ENCODE measurements at places on chromosomes 2 and 18. TPM values are rescaled to one million over a fixed set of nuclear protein-coding genes. Genes with fewer than 3 reads are reported as not detected.
A peak's percentile ranks its signal among the peaks of the same experiment; 100 is the strongest.

- no peak for DNase-seq
- H3K27me3 ChIP-seq: peaks cover 31% of the 10 kb centered on the region
- no peaks in the 10 kb centered on the region for H3K4me1 ChIP-seq
- H3K27ac ChIP-seq: no peak overlapping the region
- no peak overlapping the region for H3K4me3 ChIP-seq
Measured at GRCh38 chr2:221581986-221582385, 9.9 kb upstream of the EPHA4 start.

GRCh38 chr2:199273042-199273511, 184.7 kb downstream of the SATB2 start:
- H3K27ac ChIP-seq: no peak overlapping the region
- H3K4me1 ChIP-seq: no peaks in the 10 kb centered on the region
- no peak for DNase-seq
- no peak overlapping the region for H3K4me3 ChIP-seq

The GPR35 gene
- 3.6 TPM for total RNA-seq

- no peaks in the 10 kb centered on the region for H3K27me3 ChIP-seq
- no peak overlapping the region for H3K4me3 ChIP-seq
- DNase-seq: no peak
- peaks cover 25% of the 10 kb centered on the region for H3K4me1 ChIP-seq
- peaks cover 4% of the 10 kb centered on the region for H3K36me3 ChIP-seq
Measured at GRCh38 chr2:172280571-172281361, 146.6 kb upstream of the ITGA6 start.

DNA sequence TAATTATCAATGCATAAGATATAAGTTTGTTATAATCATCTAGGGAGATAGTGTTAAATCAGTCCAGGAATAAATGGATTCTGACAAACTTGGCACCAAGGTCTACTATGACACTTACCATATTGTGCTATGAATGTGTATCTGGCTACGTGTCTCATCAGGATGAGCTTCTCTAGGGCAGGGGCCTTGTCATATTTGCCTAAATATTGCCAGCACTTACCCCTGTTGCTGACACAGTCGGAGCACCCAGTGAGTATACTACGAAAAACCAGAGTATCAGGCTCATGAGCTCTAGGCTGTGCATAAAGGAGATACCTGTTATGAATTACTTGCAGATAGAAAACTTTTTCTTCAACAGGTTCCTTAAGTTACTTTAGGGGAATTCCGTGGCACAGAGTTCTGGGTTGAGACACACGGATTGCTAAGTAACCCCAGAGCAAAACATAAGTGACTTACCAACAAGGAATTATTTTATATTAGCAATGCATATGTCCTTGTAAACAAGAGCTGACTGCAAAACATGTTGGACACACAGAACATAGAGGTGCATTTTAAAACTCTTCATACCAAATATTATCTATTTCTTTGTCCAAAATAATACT, 7.7 kb upstream of the TTC39C start:
- no peaks in the 10 kb centered on the region for H3K36me3 ChIP-seq
- no peak overlapping the region for H3K4me3 ChIP-seq
- H3K27ac ChIP-seq: no peak overlapping the region
- no peak for DNase-seq
- H3K27me3 ChIP-seq: peaks cover 15% of the 10 kb centered on the region
- no peaks in the 10 kb centered on the region for H3K4me1 ChIP-seq

DNA sequence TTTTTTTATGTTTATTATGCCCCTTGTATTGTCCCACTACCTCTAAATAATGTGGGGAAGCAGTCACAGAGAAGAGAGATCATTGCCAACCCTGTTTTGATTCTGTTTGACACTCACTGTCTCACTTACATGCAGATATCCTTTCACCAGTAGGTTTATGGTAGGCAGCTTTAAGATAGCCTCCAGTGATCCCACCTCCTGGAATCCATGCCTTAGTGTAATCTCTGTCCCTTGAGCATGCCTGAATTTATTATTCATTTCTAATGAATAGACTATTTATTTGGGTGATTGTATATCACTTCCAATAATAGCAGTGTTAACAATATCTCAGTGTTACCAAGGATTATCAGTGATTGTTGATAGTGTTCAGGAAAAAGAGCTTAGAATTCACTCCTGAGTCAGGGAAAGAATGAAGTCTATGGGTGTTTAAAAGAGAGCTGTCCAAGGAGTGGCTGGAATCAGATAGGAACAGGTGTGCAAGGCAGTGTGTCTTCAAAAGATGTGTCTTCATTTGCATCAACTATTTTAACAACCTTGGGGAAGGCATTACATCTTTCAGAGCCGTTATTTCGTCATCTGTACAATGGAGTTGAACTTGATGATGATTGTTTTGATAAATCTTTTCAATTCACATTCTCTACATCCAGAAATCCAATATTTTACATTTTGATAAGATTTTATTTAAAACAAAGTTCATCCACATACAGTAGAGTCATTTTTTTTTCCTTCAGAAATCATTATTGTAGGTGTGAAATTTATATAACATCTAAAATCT, 31.9 kb downstream of the PKP4 start:
- no peak overlapping the region for H3K4me3 ChIP-seq
- no peaks in the 10 kb centered on the region for H3K27me3 ChIP-seq
- H3K27ac ChIP-seq: no peak overlapping the region
- peaks cover 38% of the 10 kb centered on the region for H3K4me1 ChIP-seq
- no peak for DNase-seq

- DNase-seq: peak; percentile 93
- peak within 1 kb of the TSS; percentile 99 for H3K4me3 ChIP-seq
- no peaks in the 10 kb centered on the region for H3K27me3 ChIP-seq
- H3K27ac ChIP-seq: peak within 1 kb of the TSS; percentile 76
- H3K4me1 ChIP-seq: peaks cover 33% of the 10 kb centered on the region
Measured at GRCh38 chr2:152335016-152335725, at the start of gene FMNL2. TSS of gene FMNL2 (plus strand) at chr2:152335174.

GRCh38 chr2:159840616-159841015, 42.6 kb upstream of the CD302 start:
- H3K4me3 ChIP-seq: no peak overlapping the region
- H3K4me1 ChIP-seq: no peaks in the 10 kb centered on the region
- peaks cover 12% of the 10 kb centered on the region for H3K27me3 ChIP-seq
- no peak for DNase-seq
- no peaks in the 10 kb centered on the region for H3K36me3 ChIP-seq

The VIL1 gene
- 64.6 TPM for total RNA-seq

- H3K4me1 ChIP-seq: no peaks in the 10 kb centered on the region
- peaks cover 10% of the 10 kb centered on the region for H3K27me3 ChIP-seq
- no peak overlapping the region for H3K4me3 ChIP-seq
- H3K36me3 ChIP-seq: no peaks in the 10 kb centered on the region
- H3K27ac ChIP-seq: no peak overlapping the region
Measured at GRCh38 chr18:22657619-22658018, 239.9 kb upstream of the CTAGE1 start.

DNA sequence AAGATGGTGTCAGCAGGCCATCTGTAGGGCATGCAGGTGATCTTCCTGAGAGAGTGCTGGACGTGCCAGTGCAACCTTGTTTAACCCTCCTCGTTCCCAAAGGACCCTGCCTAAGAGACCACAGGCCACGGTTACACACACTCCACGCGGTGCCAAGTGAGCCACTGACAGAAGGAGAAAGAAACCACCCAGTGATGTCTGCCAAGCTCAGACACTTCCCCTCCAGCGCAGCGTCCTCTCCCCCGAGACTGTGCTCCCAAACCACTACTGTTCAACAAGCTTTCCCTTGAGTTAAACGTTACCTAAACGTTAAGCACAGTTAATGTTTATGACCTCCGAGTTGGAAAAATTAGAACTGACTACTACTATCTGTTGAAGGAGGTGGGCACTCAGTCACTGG, 119.1 kb upstream of the NCK2 start:
- peaks cover 35% of the 10 kb centered on the region for H3K27me3 ChIP-seq
- H3K36me3 ChIP-seq: no peaks in the 10 kb centered on the region
- no peak overlapping the region for H3K4me3 ChIP-seq
- no peak for DNase-seq

DNA sequence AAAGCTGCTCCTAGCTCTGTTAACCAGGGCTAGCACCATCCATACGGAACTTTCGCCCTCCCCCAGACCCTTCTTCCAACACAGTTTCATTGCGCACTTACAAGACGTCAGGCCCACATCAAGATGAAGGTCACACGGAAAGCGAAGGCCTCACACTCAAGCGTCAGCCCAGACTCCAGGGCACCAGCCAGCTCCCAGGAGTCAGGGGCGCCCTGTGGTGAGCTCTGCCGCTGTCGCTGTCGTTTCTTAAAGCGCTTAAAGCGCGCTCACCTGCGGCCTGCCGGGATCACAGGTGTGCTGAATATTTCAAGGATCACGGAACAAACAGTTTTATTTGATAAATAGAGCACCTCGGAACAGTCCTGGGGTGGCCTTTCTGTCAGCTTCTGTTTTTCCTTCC, 163.1 kb downstream of the CDH20 start:
- no peak for DNase-seq
- H3K27ac ChIP-seq: no peak overlapping the region
- H3K36me3 ChIP-seq: no peaks in the 10 kb centered on the region

The CYP27C1 gene
- total RNA-seq: 0.62 TPM
